ENCODE measurements at places on chromosomes 5 and 9. TPM values are rescaled to one million over a fixed set of nuclear protein-coding genes. Genes with fewer than 3 reads are reported as not detected.

GRCh38 chr5:24642022-24642421 is 2.8 kb downstream of the CDH10 start:
- DNase-seq, result no peak

Gene IGFBPL1
- 5.5 TPM for total RNA-seq

DNA sequence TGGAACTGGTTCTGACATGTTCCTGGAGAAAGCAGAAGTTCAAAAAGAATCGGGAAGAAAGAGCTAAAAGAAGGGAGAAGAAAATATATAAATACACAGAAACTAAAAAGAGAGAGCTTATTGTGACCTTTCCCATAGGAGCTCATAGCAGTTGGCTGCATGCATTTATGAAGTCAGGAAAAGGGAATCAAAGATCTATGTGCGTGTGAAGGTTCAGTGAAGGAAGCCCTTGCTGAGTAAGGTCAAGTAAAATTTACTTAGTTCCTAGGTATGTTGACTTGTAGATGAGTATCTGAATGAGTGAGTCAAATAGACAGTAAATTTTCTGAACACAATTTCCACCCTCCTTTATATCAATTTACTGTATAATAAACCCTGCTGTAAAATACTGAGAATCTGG is 632.5 kb downstream of the SLCO4C1 start:
- no peak for DNase-seq

DNA sequence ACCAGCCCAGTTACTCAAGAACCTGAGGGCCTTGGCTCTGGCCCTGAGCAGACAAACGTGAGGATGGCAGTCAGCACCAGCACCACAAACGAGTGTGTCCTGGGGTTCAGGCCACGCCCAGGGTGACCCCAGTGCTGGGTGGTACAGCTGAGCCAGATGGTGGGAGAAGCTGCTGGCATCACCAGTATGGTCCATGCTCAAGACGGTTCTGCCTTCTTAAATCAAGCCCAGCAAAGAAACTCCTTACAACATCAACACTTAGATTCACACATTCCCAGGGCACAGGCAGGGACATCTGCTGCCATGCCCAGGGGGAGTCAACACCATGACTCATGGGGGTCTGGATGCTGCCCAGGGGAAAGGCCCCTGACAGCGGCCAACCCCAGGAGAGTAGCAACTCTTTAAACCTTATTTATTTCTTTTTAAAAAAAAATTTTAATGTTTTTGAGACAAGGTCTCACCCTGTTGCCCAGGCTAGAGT is 31.3 kb downstream of the IPPK start:
- no peak for DNase-seq

- no peak for DNase-seq
Observed at GRCh38 chr5:137693307-137693950, 42.5 kb downstream of the KLHL3 start.

DNA sequence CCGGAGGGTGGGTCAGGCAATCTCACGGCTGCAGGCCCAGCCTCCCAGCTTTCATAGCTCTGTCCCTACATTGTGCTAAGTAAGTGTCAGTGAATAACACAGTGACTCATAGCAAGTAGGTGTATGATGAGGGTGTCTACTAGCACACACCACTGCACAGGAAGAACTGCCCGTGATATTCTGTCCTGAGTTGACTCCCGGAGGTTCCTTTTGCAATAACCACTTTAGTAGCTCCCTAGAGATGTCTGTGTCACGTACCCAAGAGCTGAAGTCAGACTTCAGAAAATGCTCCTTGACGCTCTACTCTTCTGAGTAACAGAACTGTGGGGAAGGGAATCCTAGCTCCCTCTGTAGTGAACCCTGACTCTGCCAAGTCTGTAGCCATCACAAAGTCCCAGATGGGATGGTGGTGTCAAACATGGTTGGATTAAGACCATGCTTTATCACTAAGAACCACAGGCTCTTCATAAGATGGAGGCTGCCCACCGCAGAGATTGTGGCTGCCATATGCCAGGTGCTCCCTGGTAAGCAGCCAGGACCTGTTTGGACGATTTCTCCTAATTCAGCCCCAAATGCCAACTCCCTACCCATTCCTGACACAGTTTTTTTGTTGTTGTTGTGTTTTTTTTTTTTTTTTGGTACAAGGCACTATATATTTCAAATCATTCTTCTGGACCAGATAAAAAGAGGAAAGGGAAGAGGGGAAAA is 352.6 kb upstream of the PANK3 start:
- DNase-seq, result no peak

- no peak for DNase-seq
Observed at GRCh38 chr5:57299986-57300385, 126.1 kb downstream of the GPBP1 start.

Gene OR1L4
- not detected for total RNA-seq

GRCh38 chr9:136576269-136576626 is 30.4 kb upstream of the NOTCH1 start:
- DNase-seq, result no peak

DNA sequence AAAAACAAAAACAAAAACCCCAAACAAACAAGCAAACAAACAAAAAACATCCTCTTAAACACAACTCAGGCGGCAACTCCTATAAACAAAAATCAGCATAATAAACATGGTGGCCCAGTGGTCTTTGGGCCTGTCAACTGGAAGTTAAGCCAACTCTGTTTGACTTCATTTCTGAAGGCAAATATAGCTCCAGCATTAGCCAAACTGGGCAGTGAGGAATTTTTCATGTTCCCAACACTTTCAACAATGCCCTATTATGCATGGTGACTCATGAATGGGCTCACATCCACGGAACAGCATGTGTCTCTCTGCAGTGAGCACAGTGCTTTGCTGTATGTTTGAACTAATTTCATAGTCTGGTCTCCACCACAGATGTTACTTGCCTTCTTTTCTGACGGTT is 143.9 kb upstream of the STC2 start:
- peak; percentile 78 for DNase-seq

- DNase-seq, result no peak
Observed at GRCh38 chr9:116951588-116952435, 264.7 kb downstream of the TRIM32 start.

GRCh38 chr5:160514866-160515265 is 93.2 kb downstream of the PTTG1 start:
- DNase-seq, result no peak

GRCh38 chr9:104970271-104970987 is 42.5 kb upstream of the ABCA1 start:
- DNase-seq, result no peak

Gene SLC34A1
- total RNA-seq, result not detected

Gene ADAMTS6
- total RNA-seq, result 14.4 TPM

Gene PCDHGC3
- total RNA-seq, result 71.1 TPM

DNA sequence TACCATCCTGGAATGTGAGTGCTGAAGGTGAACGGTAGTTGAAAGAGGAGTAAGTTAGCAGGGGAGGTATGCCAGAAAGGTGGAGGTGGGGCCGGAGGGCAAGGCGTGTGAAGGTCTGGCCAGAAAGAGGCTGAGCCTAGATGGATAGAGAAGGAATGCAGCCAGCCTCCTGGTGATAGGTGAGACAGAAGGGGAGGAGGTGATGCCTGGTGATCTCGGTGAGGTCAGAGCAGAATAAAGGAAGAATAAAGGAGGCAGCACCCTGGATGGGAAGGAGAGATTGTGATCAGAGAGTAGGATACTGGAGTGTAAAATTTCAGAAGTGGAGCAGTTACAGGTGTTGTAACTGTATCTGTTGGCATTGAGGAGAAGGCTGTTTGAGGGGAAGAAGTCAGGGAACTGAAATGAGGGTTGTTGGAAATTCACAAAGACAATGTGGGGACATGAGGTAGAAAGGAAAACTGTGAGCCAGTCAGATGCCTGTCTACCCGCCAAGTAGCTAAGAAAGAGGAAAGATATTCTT is 2.0 kb downstream of the GNG10 start:
- DNase-seq, result no peak

Gene PCDHGA11
- total RNA-seq, result 4.8 TPM

Gene RAB14
- 49.7 TPM for total RNA-seq

DNA sequence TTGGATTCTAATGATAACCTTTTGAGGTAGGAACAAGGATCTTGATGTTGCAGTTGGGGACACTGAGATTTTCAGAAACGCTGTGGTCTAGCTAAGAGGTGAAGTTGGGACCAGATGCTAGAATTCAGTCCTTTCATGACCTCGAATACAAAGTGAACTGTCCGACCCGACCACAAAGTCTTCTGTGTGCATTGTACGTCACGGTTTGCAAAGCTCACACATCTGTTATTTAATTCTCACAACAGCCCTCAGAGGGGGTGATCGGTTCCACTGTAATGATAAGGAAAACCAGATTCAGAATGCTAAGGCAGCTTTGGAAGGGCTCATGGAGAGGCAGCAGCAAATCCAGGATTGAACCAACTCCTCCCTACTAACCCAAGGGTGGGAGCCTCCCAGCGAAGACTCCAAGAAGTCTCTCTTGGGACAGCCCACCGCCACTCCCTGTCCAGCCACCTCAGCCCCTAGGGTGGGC is 16.6 kb upstream of the KIF12 start:
- DNase-seq, result no peak

- DNase-seq, result no peak
Observed at GRCh38 chr5:66337626-66338226, 193.6 kb downstream of the SREK1 start.

GRCh38 chr5:138352071-138352721 is at the start of gene KDM3B:
KDM3B (plus strand) TSS chr5:138352685; CDS start chr5:138352796, 111 bp downstream.
- peak; percentile 96 for DNase-seq

GRCh38 chr5:10856071-10856470 is 95.0 kb upstream of the DAP start:
- no peak for DNase-seq

- DNase-seq, result no peak
Observed at GRCh38 chr9:105969636-105970035, 275.3 kb downstream of the TMEM38B start.

Gene NMUR2
- not detected for total RNA-seq

Gene SAPCD2
- total RNA-seq, result 0.33 TPM

Gene SLC34A3
- total RNA-seq, result not detected

- DNase-seq, result no peak
Observed at GRCh38 chr9:86868616-86869015, 78.7 kb downstream of the GAS1 start.

GRCh38 chr5:115179394-115180164 is 9.9 kb upstream of the TRIM36 start:
- no peak for DNase-seq

DNA sequence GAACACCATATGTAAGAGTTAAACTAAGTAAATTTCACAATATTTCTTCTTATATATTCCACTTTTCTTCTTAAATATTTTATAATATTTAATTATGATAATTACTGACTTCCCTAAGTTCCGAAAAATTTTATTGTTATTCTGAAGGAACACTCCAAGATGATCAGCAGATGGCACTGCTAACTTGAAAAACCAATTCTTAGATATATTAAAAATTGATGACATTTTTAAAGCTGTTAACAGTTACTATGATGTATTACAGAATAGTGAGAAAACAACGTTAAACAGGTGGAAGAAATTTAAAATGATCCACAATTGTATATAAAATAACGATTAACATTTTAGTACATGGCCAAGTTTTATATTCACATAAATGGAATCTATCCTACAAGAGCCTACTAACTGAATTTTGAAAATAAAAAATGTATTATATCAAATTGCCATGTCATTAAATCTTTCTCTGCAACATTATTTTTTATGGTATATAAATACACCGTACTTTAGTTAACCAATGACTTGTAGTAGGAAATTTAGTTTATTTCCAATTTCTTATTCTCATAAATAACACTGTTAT is 30.1 kb upstream of the MUSK start:
- no peak for DNase-seq

GRCh38 chr5:178818094-178818493 is 41.7 kb upstream of the ZNF354B start:
- no peak for DNase-seq

- DNase-seq, result no peak
Observed at GRCh38 chr9:117827456-117827855, 123.3 kb downstream of the TLR4 start.

GRCh38 chr5:110268283-110268682 is 458.2 kb downstream of the TMEM232 start:
- no peak for DNase-seq

- DNase-seq, result no peak
Observed at GRCh38 chr5:66769839-66770617, 173.8 kb downstream of the MAST4 start.

Gene LCN1
- total RNA-seq, result 2.4 TPM

GRCh38 chr5:98529321-98529720 is 244.1 kb upstream of the RGMB start:
- no peak for DNase-seq

GRCh38 chr5:56140073-56140472 is 93.1 kb downstream of the ANKRD55 start:
- DNase-seq, result no peak

DNA sequence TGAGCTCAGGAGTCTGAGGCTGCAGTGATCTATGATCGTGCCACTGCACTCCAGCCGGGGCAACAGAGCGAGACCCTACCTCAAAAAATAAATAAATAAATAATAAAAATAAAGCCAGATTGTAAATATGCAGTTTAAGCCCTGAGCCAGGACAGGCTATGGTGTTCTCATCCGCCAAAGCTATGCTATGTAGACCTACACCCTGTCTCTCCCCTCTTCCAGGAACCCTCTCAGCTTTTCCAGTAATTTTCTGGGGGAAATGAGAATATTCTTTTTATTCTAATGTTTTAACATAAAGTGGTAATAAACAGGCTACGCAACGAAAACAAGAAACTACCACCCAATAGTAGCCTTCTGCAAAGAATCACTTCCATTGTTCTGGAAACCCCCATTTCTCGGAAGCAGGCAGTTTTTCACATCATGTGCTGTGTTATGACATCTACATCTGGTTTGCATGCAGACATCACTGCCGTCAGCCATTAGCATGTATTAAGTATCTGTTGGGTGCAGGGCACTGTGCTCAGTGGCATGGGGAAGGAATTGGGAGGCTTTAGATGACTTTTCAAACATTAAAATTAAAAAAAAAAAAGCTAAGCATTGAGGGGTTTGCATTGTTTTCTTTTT is 38.0 kb upstream of the F2R start:
- DNase-seq, result no peak

GRCh38 chr5:31972558-31972957 is 201.6 kb downstream of the GOLPH3 start:
- DNase-seq, result no peak

DNA sequence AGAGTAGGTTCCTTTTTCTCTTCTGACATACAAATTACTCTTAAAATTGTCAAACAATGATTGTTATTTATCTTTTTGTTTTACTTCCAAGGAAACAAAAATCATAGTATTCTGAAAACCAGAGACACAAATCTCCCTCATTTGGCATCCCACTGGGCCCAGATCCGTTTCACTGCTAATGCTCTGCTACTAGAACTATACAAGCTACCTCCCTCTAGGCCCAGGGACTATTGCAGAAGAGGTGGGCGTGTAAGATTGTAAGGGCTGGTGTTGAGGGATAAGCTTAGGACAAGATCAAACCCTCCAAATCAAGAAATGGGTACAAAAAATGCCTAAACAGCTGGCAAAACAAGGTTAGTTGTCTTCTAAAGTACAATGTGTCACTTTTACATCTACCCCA is 928.9 kb upstream of the CDH10 start:
- no peak for DNase-seq

- no peak for DNase-seq
Observed at GRCh38 chr5:68970617-68971016, 123.2 kb upstream of the SLC30A5 start.

DNA sequence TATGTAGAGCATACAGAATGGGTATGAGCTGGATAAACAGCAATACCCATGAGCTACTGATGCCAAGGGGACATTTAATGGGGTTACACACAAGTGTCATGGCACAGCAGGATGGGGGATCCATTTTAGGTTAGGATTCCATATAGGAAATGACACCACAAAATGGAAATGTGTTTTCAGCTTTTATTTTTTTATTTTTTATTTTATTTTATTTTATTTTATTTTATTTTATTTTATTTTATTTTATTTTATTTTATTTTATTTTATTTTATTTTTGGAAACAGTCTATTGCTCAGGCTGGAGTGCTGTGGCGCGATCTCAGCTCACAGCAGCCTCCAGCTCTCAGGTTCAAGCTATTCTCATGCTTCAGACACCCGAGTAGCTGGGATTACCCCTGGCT is 11.6 kb downstream of the ZNF474 start:
- no peak for DNase-seq
